ENCODE measurements at places on chromosomes 3 and 15.

- no peak for DNase-seq
Observed at GRCh38 chr3:15708882-15709677, 88.7 kb downstream of the ANKRD28 start.

DNA sequence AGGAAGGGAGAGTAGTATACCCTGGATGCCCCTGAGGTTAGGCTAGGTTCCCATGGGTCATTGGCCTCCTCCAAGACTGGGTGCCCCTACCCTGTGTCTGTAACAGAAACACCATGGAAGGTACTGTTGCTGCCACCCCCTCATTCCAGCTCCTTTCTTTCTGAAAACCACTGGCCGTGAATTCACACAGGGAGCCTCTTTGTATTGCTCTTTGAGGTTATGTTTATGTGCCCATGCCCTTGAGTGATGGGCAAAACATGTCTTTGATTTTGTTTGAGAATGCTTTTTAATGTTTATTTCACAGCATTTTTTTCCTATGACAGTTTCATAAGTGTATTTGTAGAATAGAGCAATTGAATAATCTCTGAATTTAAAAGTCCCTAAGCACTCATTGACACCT lies 79.7 kb downstream of the RARB start:
- no peak for DNase-seq

GRCh38 chr15:26103002-26103404 lies 239.9 kb upstream of the ATP10A start:
- peak; percentile 78 for DNase-seq

DNA sequence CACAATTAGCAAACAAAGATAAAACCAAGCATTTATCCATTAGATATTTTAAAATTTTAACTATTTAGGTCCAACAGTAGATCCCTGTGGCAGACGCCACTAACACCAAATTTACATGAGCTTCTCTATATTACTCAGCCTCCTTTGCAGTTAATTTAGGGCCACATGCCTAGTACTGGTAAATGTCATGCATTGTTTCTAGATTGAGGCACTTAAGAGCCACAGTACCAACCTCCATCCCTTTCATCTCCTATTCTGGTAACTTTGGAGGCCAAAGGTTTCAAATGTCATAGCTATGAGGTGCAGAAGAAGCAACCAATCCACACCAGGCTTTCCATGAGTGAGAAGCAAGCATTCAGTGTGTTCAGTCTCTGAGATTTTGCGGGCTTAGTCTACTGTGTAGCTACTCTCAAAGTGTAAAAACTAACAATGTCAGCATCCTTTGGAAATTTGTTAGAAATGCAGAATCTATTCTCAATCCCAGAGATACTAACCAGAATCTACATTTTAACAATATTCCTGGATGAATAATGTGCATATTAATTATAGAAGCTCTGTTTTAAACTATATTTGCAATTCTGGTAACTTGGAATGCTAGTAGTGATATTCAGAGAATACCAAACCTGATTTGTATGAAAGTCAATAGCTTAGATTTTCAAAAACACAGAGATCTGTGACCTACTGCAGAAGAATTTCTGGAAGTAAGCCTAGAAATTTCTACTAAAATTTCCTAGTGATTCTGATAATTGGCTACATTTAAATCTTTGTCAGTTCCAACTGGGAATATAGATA lies 206.3 kb upstream of the CD96 start:
- no peak for DNase-seq

DNA sequence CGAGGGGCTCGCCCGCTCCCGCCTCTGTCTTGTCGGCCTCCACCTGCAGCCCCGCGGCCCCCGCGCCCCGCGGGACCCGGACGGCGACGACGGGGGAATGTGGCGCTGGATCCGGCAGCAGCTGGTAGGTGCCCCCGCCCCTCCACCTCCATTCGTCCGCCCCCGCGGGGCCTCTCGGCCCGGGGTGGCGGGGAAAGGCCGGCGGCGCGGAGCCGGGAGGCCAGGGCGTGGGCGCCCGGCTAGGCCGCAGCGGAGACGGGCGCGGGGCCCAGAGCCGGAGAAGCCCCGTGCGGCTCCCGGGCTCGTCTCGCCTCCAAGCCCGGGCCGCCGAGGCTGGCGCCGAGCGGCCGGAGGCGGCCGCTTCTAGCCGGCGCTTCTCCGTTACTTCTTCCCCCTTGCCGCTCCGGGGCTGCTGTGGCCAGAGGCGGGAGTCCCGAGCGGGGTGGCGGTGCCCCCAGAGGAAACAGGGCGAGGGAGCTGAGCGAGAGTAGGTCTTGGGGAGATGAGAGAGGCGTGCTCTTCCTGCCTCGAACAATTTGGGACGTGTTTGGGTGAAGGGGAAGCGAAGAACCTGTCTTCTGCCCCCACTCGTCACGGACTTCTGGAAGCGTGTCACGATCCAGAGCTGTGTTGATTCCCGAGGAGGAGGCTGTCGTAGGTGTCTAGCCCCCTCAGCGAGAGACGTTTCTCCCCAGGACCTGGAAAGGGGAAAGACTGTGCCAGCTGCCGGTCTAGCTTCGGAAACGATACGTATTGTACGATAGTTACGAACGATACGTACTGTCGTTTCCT lies 555 bp downstream of the ATP11B start:
- peak; percentile 68 for DNase-seq

GRCh38 chr3:132180337-132180791 lies 136.8 kb upstream of the ACP3 start:
- peak; percentile 48 for DNase-seq

DNA sequence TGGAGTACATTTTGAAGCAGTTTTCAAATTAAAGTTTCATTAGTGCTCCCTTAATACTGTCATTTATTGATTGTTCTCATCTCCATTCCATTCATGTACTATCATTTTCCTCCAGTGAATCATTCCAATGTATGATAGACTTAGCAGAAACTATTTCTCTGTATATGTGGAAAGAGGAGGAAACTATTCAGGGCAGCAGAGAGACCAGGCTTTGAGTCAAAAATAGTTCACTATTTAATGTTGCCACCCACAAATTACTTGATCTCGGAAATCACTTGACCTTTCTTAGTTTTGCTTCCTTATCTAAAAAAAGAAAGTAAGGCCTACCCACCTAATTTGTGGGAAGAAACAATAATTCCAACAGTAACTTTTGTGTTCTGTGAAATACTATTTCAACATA lies 610.5 kb upstream of the ZNF385D start:
- DNase-seq: no peak

DNA sequence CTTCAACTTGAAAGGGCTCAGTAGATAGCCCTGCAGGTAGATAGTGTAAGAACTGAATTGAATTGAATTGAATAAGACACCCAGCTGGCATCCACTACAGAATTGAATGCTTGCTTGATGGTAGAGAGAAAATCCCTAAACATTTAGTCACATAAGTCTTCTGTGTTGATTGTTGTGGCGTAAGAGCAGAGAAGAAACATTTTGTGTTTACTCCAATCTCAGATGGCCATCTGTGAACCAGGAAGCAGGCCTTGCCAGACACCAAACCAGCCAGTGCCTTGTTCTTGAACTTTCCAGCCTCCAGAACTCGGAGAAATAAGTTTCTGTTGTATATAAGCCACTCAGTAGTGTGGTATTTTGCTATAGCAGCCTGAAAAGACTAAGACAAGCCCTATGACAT lies 43.6 kb downstream of the SST start:
- no peak for DNase-seq

DNA sequence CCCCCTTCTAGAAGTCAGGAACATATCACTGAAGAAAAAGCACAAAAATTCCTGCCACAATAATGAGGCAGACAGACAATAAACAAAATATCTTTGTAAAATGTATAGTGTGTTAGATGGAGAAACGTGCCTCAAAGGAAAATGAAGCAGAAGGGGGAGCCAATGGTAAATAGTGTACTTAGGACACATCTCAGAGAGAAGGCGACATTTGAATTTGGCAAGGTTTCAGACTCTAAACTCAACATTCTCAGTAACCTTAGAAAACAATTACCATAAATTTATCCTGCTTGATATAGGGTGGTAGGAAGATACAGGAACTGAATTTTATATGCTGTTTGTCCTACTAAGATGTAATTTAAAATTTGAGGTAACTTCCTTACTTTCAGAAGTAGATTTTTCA lies 52.6 kb upstream of the PTX3 start:
- DNase-seq: no peak

DNA sequence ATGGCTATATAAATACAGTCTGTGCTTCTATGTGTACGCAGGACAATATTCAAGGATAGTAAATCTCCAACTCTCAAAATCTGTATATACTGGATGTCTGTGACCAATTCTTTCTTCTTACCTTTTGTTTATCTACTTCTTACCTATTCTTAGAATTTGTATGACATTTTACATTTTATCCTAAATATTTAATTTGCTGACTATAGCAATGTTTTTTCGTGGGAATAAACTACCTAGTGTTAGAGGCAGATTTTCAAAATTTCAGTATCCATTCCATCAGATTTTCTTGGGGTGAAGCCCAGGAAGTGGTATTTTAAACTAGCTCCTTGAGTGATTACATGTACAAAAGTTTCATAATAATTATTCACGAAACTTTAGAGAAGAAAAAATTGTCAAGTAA lies 334.5 kb upstream of the BCHE start:
- DNase-seq: no peak

DNA sequence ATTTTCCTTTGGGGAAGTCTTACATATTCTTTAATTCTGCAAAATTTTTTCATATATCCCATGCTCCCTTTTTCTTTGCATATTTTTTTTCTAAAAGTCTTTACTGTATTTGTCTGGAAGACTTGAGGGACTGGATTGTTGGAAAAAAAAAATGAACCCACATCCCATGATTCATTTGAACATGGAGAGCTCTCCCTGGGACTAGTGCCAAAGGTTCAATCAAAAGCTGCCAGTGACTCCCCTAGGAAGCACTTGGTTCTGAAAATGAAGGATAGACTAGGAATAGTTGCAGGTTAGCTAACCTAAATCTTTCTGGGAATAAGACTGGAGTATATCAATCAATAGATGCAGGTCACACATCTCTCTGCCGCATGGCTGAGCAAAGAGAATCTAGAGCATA lies 16.4 kb upstream of the BNC1 start:
- peak; percentile 45 for DNase-seq

- DNase-seq: no peak
Observed at GRCh38 chr3:48950051-48950450, 31.4 kb downstream of the ARIH2 start.

DNA sequence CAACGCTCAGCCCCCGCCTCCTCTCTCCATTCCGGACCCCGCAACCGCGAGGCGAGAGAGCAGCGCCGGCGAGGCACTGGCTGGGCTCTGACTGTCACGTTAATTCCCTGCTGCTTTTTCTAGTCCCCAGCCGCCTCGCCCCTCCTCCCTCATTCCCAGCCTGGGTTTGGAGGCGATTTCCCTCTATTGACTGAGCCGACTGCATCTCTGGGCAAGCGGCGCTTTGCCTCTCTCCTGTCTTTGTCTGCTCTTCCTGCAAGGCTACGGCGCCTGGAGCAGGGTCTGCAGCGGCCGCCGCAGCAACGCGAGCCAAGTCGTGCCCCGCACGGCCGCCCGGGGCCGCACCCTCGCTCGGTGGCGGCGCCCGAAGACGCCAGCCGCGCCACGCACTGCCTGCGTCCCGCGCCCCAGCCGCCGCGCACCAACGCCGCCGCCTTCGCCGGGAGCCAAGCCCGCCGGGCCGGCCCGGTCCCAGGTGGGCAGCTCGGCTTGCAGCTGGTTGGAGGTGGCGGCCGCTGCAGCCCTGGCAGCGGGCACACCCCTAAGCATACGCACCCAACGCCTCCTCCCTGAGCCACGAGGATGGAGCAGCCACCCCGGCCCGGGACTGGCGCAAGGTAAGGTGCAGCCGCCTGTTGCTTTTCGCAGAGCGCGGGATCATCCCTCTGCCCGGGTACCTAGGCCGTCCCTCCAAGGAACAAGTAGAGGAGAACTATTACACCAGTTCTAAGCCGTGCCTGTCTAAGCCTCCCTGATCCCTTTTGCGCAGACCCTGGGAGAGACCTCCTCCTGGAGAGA lies at the start of gene LRRC3B:
Gene LRRC3B (plus strand): TSS at position 152 of the 798 bp plus-strand sequence. CDS start 86,901 bp downstream, outside the sequence.
- DNase-seq: no peak

DNA sequence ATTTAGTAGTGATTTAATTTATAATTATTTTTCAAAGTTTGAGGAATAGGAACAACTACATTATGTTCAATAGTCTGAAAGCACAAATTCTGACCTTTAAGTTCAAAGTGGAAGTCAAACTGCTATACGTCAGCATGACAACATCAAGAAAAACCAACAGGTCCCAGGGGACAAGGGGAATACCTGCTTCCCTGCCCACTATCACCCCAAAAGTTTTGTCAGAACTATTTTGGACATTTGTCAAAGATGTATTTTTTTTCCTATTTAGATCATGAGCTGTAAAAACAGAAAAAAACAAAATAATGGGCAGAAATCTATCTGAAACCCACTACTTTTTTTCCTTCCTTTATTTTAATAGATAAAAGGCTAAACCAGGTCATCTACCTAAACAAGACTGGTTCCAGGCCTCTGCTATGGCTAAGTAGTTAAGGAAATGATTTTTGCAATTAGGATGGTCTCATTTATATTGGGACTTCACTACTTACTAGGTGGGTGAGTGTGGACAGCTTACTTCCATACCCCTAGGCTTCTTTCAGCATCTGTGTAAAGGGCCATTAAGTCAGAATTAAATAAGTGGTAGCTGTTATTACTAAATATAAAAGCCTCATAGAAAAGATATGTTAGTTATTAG lies 746.3 kb downstream of the FHIT start:
- DNase-seq: no peak

- no peak for DNase-seq
Observed at GRCh38 chr15:82165948-82166376, 96.6 kb downstream of the EFL1 start.

DNA sequence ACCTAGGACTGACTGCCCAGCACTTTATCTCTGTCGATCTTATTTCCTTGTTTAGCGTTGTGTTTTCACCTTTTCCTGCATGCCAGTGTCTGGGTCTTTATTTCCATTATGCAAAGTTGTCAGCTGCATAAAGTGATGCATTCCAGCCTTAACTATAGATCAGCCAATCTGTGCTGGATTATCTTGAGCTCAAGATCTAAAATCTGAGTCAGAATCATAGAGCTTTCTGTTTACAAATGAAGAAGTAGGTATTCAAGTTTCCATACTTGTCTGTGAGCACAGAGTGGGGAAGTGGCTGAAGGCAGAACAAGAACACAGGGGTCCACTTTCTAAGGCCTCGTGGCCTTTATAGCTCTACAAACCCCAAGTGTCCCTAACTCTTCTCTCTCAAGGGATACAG lies 82.4 kb upstream of the PLCL2 start:
- DNase-seq: no peak

- peak; percentile 58 for DNase-seq
Observed at GRCh38 chr3:190514413-190515153, 698 bp downstream of the IL1RAP start.

DNA sequence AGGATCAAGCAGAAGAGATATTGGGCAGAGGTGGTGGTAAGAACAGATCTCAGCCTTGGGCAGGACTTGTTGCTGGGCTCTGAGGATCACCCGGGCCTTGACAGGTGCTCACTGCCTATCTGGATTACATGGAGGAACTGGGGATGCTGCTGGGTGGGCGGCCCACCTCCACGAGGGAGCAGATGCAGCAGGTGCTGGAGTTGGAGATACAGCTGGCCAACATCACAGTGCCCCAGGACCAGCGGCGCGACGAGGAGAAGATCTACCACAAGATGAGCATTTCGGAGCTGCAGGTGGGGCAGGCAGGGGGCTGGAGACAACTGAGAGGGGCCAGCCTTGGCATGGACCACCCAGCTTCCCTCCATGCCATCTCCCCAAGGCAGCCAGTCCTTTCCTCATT lies 7.9 kb downstream of the ECE2 start:
- DNase-seq: no peak
